NCI-H2171 treated with DMSO at 0.1 percent for 48 hours (cell line): ENCODE measurements at places on chromosomes 1 and 21.
A peak's percentile ranks its signal among the peaks of the same experiment; 100 is the strongest.

GRCh38 chr1:110155878-110156522, 5.7 kb downstream of the SLC6A17 start:
- DNase-seq, result no peak

DNA sequence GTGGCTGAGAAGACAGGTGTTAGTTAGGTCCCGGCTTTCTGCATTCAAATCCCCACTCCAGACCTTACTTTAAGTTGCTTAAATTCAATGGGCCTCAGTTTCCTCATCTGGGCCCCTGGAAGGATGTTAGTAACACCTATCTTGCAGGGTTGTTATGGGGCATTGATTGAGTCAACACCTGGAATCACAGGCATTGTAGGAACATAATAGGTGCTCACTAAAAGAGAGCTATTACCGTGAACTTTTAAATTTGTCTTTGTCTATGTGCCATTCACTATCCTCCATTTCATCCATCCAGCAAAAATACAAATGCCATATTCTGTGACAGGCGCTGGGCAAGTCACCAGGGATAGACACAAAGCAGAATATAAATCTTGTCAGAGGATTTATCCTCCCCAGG, 10.5 kb upstream of the MAPKAPK2 start:
- no peak for DNase-seq

GRCh38 chr1:24484199-24484598, 18.4 kb upstream of the RCAN3 start:
- no peak for DNase-seq

DNA sequence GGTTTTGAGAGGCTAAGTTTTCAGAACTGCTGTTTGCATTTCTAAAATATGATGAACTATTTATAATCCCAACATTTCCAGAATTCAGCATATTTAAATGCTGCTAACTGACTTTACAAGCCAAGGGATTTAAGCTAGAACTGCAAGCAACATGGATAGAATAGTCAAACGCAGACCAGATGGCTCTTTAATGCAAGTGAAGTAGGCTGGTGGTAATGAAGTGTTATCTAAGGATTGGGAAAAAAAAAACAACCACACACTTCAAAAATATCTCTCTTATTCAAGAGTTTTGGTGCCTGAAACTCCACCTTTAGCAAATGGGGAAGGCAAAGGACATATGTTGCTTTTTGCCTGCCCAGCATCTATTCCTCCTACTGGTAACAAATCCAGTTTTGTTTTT, 20.9 kb upstream of the SSX2IP start:
- peak; percentile 81 for DNase-seq

DNA sequence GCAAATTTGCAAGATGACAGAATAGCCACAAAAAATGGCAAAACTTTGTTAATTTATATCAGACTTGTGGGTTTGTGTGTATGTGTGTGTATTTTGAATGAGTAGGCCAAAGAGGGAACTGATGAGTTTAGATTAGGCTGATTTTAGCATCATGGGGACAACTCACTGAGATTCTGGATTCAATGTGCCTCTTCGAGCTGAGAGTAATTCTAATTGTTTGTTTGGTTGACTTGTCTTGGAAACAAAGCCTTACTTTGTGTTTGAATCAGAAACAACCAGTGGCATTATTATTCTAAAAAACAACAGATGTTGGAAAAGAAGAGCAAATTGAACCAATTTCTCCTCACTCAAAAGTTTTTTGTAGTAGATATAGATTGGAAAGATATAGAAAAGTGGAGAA, 40.5 kb upstream of the C21orf91 start:
- no peak for DNase-seq
